ENCODE measurements at places on chromosomes 12 and 14.

DNA sequence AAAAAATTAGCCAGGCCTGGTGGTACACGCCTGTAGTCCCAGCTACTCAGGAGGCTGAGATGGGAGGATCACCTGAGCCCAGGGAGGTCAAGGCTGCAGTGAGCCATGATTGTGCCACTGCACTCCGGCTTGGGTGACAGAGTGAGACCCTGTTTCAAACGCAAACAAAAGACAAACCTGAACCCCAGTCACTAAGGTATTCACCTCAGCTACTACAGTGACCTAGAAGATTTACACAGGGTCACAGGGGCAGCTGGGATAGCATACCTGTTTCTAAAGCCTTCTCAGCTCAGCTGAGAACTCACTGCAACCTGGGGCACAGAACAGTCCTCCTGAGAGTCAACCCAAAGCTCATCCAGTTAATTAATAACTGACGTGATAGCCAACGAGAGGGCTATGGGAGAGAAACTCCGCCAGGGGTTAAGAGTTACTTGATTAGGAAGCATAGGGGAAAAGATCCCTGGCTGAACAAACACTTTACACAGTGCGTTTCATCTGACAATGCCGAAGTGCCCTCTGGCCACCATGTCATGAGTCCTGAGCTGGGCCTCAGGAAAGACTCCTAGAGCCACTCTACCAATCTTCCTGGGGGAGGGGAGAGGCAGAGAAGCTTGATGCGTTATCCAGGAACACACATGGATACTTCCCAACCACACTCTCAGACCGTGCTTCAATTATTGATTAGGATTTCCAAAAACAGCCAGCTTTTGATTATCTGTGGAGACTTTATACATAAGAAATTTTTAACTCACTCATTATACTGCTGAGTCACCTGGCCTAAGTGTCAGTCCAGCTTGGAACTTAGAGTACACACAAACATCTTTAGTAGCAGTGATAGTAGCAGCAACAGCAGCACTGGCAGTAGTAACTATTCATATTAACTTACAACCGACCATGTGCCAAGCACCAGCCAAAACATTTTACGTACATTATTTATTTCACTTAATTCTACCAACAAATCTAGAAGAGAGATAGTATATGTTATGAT is 48.2 kb downstream of the FOXN3 start:
- DNase-seq = no peak

- DNase-seq = no peak
These were observed 56.9 kb downstream of the SCFD1 start for GRCh38 chr14:30678926-30679431.

DNA sequence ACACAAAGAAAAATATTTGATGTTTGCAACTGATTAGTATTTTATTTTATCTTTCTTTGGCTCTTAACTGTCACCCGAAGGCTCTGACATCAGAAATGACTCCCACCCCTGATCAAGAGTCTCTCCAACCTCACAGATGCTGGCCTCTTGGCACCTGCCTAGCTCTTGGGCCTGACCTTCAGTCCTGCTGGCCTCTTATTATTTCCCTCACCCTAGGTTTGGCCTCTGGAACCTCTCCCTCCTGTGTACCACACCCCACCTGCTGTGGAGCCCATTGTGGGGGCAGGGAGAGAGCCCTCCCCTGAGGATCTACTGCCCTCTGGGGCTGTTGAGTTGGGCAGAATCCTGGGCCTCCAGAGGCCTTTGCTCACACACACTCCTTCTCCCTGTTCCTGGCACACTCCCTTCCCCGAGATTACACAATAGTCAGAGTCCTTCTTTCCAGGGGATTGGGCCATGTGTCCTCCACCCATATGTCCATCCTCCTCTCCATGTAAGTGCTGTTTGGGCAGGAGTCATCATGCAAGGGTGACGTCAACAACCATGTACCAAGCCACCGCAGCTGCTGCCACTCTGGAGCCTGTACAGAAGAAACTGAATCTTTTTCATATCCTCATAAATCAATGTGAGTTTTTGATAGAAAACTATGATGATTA is 124.3 kb downstream of the RASSF9 start:
- DNase-seq = no peak

GRCh38 chr14:95134304-95134933 is 22.9 kb downstream of the DICER1 start:
- no peak for DNase-seq

GRCh38 chr12:104631867-104632266 is 175.1 kb downstream of the CHST11 start:
- DNase-seq = no peak

DNA sequence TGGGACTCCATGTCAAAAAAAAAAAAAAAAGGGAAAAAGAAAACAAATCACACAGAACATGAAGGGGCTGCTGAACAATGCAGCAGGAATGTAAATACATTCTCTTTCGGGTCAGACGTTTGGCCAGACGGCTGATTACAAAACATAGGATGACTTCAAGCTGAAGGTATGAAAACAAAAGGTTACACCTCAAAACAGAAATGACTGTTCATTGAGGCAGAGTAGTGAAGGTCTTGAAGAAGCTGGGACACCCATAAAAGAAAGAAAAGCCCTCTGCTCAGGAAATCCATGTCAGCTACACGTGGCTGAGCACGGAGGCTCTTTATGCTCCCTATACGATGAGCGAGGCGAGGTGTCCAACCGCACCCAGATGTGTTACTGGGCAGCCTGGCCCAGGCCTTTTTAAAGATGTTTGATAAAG is 37.7 kb downstream of the FGD4 start:
- DNase-seq = no peak

DNA sequence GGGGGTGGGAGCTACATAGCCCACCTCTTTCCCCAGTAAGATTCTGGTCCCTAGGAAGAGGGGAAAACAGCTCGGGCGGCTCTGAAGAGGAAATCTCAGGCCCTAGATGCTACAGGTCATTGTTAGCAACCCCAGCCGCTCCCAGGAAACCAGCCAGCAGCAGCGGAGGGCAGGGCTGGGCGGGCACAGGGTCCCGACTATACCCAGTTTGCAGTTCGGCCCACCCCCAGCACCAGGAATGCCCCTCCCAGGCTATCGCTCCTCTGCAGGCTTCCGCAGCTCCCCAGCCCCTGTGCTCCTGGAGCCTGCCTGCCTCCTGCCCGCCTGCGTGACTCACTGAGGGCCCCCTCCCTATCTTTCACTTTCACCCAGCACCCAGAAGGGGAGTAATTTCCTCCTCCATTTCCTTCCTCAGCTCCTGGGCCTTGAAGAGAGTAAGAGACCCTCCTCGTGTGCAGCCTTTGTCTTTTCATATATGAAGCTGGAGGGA is 27.2 kb upstream of the PNMA1 start:
- peak; percentile 74 for DNase-seq

GRCh38 chr12:93060666-93061472 is 131.8 kb upstream of the EEA1 start:
- no peak for DNase-seq

GRCh38 chr12:9642606-9643265 is 26.8 kb upstream of the CLEC2D start:
- DNase-seq = no peak

DNA sequence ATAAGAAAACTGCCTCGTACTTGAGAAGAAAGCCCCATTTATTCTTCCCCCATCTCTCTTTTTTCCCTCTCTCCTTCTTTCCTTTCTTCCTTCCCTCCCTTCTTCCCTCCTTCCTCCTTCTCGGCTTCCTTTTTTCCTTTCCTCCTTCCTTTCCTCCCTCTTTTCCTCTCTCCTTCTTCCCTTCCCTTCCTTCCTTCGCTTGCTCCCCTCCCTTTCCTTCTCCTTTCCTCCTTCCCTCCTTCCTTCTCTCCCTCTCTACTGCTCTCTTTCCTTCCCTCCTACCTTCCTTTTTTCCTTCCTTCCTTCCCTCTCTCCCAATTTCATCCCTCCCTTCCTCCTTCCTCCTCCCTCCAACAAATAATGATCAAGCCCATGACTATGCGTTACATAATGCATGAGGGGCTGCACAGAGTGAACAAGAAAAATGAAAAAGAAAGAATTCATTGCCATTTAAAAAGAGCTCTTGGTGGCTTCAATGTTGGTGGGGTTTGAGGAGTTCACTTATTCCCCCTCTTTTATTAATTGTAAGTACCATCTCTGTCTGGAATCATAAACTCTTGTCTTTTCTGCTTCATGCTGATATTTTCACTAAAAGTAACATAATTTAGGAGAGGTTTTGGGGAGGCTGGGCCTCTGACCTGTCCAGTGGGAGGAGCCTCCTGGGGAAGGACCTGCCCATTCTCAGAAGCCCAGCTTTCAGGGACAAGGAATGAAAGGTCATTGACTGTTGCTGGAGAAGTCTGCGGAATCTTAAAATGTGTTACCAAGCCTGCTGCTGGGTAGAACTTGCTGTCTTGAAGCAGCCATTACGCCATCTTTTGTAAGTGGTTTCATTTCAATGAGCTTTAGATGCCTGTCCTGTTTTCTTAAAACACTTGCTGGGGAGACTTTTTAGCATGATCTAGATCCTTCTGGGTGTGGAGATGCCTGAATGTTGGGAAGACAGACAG is 144.3 kb downstream of the CHST11 start:
- DNase-seq = no peak

Measured in BE2C (cell line).